Cortex of kidney (tissue), 1 donor: ENCODE measurements at places on chromosomes 6 and 20.

DNA sequence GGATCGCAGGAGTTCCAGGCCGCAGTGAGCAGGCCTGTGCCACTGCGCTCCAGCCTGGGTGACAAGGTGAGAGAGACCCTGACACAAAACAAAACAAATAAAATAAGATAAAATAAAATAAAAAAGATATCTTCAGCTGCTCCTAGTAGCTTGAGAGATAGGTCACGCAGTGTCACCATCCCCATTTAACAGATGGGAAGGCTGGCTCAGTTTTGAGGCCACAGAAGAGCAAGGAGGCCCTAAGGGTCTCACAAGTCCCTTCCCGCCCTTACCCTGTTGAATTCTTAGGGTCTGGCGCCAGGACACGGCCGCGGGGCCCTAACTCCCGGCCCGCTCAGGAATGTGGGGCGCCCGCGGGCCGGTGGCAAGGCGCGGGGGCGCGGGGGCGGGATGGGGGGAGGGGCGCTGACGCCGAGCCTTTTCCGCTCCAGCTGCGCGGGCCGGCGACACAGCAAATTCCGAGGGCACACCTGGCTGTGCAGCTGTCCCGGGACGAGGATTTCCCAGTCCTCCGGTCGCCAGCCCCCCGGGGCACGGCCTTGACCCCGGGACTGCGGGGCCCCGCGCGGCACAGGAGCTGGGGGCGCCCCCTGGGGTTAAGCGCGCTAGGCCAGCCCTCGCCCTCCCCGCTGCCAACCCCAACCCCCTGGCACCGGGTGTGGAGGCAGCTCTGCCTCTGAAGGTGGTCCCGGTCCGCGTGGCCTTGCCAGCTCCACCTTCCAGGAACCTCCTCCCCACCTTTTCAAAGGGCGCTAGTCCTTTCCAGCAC is 10.3 kb upstream of the R3HDML start:
- no peak for DNase-seq

DNA sequence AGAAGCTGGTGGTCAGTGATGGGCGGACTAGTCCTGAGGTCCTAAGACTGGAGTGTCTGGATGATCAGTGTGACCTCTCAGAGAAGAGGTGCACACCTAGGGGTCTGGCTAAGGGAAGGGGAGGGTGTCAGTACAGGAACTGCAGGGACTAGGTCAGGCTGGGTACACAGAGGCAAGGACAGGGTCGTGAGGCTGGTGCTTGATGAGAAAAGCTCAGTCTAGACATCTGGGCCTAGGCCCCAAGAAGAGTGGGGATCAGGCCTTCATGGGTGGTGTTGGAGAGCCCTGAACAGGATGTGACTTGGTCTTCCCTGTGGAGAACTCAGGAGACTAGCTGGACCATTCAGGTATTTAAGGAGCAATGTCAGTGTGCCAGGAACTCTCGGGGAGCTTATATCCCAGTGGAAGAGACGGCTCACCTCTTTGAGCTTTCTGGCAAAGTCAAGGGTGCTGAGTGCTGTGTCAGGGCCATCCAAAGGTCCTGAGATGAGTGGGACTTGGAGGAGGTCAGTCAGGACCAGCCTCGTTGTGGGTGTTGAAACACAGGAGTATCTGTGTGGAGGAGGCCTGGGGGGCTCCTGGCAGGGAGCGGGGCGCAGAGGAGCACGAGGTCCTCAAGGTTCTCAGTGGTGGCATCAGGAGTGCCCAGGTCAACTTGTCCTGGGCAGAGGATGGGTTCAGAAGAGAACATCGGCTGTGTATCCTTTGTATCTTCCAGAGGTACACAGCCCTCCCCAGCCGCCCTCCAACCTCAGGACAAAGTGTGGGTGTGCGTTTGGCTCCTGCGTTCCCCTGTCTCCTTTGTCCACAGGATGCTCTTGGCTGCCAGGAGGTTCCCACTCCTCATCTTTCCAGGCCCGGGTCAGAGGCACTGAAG is 13.3 kb upstream of the MYT1 start:
- DNase-seq = no peak

DNA sequence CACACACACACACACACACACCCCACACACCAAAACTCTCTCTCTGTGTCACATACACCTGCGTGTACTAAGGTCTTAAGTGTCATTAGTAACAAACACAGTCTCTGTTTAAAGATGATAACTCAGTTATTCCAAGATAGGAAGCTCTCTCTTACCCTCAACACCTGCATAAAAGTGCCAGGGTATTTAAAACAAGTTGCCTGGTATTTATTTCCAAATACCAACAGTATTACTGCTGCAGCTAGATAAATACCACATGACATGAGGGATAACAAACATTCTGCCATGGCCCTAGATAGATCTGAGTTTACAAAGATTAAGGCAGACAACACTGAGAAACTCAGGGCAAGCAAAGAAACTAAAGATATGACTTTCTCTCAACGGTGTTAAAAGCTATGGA is 118.5 kb downstream of the SIM1 start:
- no peak for DNase-seq

DNA sequence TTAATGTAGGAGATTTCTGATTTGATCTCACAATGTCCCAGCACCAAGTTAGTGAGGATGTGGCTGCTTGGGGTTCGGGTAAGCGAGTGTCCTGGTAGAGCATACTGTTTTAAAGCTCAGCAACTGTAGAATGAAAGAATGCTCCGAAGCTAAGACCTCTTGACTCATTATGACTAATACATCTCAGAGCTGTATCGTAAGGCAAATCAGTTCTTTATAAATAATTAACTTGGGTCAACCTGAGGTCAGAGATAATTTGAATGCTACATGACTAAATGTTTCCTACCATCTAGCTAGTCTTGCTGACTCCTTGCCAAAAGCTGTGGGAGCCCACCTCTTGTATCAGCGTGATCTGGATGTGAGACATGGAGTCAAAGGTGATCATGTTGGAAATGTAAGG is 128.8 kb upstream of the PDE7B start:
- DNase-seq = no peak

DNA sequence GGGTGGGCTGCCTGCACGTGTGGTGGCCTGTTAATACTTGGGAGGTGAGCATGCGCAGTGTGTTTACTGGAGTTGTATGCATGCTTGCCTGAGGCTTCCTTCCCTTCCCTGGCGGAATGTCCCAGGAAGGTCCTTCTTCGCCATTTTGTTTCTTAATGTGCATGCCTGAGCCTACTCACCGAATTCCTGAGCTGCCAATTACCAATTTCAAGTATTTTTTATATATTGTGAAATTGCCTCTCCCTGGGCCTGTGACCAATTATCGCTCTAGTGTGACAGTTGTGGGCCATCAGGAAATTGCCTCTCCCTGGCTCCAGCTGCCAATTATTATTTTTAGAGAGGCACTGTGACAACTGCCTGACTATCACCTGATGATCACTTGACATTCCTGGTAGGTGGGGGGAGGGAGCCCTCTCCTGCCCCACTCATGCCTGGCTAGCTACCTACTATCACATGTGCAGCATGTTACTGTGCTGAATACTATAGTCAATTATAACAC is 70.0 kb downstream of the FAM50B start:
- no peak for DNase-seq

DNA sequence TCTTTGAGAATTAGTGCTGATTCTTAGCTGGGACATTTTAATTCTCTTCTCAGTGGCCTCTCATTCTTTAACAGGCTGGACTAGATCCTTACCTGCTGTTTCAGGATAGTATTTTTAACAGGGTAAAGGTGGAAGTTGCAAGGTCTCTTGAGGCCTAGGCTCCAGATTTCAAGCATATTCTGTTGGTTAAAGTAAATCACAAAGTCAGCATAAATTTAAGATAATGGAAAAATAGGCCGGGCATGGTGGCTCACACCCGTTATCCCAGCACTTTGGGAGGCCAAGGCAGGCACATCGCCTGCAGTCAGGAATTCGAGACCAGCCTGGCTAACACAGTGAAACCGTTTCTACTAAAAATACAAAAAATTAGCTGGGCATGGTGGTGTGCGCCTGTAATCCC is 1149.0 kb downstream of the EPHA7 start:
- no peak for DNase-seq

DNA sequence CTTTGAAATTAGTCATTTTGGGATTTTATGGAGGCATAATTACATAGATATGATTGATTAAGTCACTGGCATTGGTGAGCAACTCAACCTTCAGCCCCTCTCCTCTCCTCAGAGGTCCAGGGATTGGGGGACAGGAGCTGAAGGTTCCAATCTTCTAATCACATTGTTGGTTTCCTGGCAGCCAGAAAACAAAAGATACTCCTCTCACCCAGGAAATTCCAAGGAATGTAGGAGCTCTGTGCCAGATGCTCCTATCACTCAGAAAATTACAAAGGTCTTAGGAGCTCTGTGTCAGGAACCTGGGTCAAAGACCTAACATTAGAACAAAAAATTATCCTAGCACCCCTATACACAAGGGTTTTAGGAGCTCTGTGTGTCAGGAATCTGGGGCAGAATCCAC is 679.7 kb upstream of the ID4 start:
- DNase-seq = no peak

DNA sequence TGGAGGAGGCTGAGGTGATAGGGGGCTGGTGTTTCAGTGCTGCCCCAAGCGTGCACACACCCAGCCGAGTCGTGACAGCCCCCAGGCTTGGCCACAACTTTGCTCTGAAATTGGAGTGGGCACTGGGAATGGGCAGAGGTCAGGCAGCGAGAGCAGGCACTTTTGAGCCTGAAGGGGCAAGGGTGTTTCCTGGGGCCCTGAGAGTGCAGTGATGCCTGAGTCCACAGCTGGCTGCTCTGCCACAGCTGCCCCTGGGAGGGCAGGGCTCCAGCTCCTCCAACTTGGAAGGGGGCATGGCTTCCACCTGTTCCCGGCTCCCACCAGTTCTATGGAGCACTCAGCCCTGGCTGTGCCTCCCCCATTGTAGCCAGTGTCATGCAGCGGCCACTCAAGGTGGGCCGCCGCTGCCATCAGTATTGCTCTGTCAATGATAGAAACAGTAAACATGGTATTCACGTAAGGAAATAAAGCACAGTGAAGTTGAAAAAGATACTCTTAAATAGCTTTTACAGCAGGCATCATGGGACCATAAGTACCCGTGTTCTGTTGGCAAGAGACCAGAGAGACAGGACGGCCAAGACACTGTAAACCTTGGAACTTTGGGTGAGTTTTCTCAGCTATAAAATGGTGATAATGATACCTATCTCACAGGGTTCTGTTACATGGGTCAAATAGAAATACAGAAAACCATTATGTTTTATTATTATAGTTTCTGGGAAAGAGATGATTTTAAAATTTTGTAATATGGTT is 108.9 kb downstream of the THEMIS start:
- no peak for DNase-seq

DNA sequence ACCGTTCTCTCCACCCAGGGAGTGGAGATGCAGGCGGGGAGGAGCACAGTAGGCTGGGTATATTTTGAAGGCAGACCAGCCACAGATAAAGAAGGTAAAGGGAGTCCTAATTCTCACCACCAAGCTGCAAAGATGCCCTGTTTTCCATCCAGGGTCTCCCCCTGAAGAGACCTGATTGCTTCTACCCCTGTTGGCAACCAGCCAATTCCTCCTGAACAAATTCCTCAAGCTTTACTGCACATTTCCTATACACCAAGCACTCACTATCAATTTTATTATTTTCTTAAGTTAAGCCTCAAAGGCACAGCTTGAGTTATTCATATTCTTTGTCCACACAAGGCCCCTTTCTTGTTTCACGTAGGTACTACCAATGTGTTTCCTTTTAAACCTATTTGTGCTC is 214.4 kb downstream of the EYA2 start:
- DNase-seq = no peak

GRCh38 chr6:138105880-138106664 is 1.1 kb downstream of the PERP start:
- DNase-seq = no peak

DNA sequence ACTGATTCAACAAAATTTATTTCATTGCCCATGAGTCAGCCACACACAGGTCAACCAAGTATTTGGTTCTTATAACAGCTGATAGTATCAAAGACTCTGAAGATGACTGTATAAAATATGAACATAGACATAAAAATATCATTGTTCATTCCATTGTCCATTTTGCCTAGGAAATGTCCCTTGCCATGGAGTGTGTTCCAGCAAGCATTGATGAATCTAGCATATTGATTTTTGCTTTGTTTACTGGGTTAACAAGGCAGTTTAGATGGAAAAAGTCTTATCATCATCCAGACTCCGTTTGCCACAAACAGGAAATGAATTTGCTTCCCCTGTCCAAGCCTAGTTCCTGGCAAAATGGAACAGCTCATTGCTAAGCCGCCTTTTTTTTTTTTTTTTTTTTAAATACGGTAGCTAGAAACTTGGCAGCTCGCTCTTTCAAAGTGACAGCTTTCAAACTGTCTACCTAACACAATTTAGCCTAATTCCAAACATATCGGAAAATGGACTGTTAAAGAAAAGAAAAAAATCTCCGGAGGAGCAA is 7.5 kb downstream of the F13A1 start:
- DNase-seq = no peak

- DNase-seq = no peak
These were observed 200.5 kb upstream of the MCHR2 start for GRCh38 chr6:100194535-100194934.

DNA sequence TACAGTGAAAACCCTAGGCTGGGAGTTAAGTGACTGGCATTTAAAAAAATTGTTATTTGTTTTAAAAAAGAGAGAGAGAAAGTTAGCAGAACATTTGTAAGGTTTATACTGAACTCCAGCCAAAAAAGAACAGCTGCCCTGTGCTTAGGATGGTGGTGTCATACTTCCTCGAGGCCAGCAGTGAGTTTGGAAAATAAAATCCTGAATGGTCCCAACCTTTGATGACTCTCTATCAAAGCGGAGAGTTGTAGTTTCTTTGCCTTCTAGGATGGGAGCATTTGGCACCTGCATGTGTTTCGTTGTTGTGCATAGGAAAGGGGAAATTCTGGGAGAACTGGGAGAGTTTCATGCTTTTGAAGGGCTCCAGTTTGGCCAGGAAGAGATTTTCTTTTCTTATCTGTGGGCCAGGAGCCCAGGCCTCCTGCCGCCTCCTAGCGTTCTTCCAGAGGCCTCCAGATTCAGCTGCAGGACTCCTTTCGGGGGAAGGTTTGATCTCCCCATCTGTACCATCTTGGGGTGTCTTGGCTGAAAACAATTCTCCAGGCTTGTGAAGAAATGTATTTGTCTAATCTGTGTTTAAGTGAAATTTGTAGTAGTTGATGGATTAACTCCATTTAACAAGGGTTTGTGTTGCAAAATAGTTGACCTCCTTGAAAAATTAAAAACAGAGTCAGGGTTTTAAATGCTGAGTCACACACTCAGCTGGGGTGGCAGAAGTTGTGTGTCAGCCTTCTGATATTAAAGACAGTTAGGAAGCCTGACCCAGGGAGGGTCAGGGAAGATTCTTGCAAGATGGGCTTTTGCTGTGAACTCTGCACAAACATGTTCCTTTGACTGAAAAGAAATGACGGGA is 63.4 kb downstream of the TXNDC5 start:
- DNase-seq = no peak

DNA sequence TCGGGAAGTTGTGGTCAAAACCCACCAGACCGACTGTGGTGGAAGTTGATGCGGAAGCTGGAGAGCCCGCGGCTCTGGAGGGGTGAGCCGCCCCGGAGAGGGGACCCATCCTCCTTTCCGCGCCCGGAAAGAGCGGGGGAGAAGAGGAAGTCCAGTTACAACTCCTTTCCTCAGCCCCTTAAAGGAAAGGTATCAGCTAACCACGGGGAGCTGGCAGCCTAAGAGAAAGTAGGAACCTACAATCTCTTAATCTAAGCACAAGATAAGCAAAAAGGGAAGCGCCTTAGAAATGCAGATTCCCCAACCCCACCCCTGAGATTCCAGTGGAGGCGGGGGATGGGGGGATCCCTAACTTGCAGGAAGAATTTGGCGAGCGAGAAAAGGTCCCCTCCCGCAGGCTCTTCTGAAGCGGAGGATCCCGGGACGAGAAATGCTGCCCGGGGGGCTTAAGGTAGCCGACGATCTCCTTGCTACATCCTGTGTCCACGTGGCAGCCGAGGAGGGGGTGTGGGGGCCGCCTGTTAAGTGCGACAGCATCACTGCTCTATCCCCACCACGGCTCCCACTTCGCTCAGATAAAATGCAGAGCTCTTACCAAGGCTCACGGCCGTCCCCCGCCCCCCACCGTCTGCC is 87.5 kb downstream of the ZFP64 start:
- DNase-seq = no peak
